ENCODE measurements at places on chromosomes 3 and 15. TPM values are rescaled to one million over a fixed set of nuclear protein-coding genes. Genes with fewer than 3 reads are reported as not detected.

CCDC54 gene
- polyA plus RNA-seq, result not detected

CORO2B gene
- polyA plus RNA-seq, result not detected

PARP16 gene
- polyA plus RNA-seq, result 4.4 TPM

CLDN11 gene
- polyA plus RNA-seq, result 0.11 TPM

CPA3 gene
- not detected for polyA plus RNA-seq

ZNF197 gene
- 2.1 TPM for polyA plus RNA-seq

ADIPOQ gene
- polyA plus RNA-seq, result not detected

CCDC9B gene
- polyA plus RNA-seq, result 1.2 TPM

STXBP5L gene
- polyA plus RNA-seq, result not detected

OIP5 gene
- 0.22 TPM for polyA plus RNA-seq

PCBP4 gene
- polyA plus RNA-seq, result 0.22 TPM

TRPM1 gene
- not detected for polyA plus RNA-seq

SEMA3G gene
- not detected for polyA plus RNA-seq

DRD3 gene
- not detected for polyA plus RNA-seq

DUOXA2 gene
- polyA plus RNA-seq, result not detected

TAGLN3 gene
- not detected for polyA plus RNA-seq

PTX3 gene
- polyA plus RNA-seq, result 10.5 TPM

SRGAP3 gene
- 0.87 TPM for polyA plus RNA-seq

LRRIQ4 gene
- polyA plus RNA-seq, result not detected

STRC gene
- not detected for polyA plus RNA-seq

UROC1 gene
- polyA plus RNA-seq, result not detected

SLC9A9 gene
- 14.1 TPM for polyA plus RNA-seq

MKRN2OS gene
- polyA plus RNA-seq, result not detected

MYRIP gene
- not detected for polyA plus RNA-seq

STRIT1 gene
- polyA plus RNA-seq, result not detected

ZNF80 gene
- polyA plus RNA-seq, result not detected

MASP1 gene
- not detected for polyA plus RNA-seq

CA12 gene
- not detected for polyA plus RNA-seq

CILP gene
- not detected for polyA plus RNA-seq

GP9 gene
- 2.7 TPM for polyA plus RNA-seq

OXSR1 gene
- 20.3 TPM for polyA plus RNA-seq

ACSBG1 gene
- not detected for polyA plus RNA-seq

SCAANT1 gene
- polyA plus RNA-seq, result not detected

C3orf20 gene
- not detected for polyA plus RNA-seq

TMED3 gene
- polyA plus RNA-seq, result 47.5 TPM

SPESP1 gene
- polyA plus RNA-seq, result 0.47 TPM

SCN11A gene
- polyA plus RNA-seq, result not detected

CYP1A2 gene
- not detected for polyA plus RNA-seq

COL6A6 gene
- not detected for polyA plus RNA-seq

Measured in CD14-positive monocyte (primary cell).